Vagina (tissue), 2 donors: ENCODE measurements at places on chromosomes 1 and 21.

DNA sequence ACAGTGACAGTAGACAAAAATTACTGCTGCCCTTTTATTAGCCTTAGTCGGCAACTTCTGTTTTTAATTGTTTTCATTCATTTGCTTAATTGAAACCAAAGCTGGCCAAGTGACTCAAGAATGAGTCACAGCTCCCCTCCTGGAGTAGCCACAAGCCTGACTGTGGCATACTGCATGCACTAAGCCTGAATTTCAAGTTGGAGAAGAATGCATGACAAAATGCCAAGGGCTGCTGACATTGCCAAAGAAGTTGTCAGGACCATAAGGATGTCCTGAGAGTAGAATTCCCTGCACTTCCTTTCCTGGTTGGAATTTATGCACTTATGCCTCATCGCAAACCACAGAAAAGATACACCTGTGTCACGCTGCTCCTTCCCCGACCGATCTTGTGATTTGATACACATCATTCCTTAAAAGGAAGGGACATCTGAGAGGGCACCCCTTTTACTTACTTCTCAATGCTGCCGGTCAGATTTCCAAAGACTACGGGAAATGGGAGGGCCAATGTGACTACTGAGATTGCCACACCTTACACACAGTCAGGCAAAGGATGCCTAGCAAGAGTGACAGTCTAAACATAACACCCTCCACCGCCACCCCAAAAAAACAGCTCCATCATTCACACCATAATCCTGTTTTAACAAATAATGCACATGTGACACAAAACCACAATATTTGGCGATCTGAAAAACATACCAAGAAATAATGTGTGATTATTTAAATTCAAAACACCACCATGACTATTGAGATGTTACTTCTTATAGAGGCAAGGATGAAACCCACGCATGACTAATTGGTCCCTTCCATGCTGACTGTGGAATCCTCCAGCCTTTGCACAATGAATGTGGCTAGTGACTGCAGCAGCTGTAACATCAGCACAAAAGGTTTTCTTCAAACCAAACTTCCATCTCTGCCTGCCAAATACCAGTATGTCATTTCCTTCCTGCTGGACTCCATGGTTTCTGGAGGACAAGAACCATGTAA is 28.2 kb downstream of the VAV3 start:
- no peak for DNase-seq
- no peak overlapping the region for H3K4me3 ChIP-seq
- no peaks in the 10 kb centered on the region for H3K36me3 ChIP-seq
- H3K4me1 ChIP-seq, result peaks cover 16% of the 10 kb centered on the region
- H3K27me3 ChIP-seq, result no peaks in the 10 kb centered on the region
- H3K27ac ChIP-seq, result no peak overlapping the region

GRCh38 chr1:26907071-26907917 is 6.5 kb downstream of the NR0B2 start:
- no peaks in the 10 kb centered on the region for H3K4me1 ChIP-seq
- H3K4me3 ChIP-seq, result no peak overlapping the region
- H3K27me3 ChIP-seq, result no peaks in the 10 kb centered on the region
- no peak overlapping the region for H3K27ac ChIP-seq
- DNase-seq, result no peak

DNA sequence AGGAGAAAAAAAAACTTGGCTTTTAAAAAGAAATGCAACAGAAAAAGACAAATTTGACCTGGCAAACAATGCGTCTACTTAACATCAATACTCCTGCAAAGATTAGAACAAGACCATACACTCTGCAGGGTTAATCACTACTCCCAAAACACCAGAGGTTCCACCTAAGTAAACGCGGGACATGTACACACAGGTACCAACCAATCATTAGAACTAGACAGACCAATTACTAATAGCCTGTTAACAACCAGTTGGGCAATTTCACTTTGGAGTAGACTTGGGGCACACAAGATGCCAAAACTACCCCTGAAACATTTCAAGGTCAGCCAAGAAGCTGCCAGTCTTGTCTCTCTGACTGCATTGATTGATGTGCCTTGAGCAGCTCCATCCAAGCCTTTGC is 125.8 kb downstream of the RRAGC start:
- no peak overlapping the region for H3K27ac ChIP-seq
- peaks cover 25% of the 10 kb centered on the region for H3K4me1 ChIP-seq
- no peak overlapping the region for H3K4me3 ChIP-seq
- DNase-seq, result no peak

- no peak overlapping the region for H3K4me3 ChIP-seq
- no peak for DNase-seq
- H3K27ac ChIP-seq, result no peak overlapping the region
Observed at GRCh38 chr1:233094269-233094668, 143.9 kb downstream of the NTPCR start.

- DNase-seq, result no peak
- no peak overlapping the region for H3K4me3 ChIP-seq
- no peak overlapping the region for H3K27ac ChIP-seq
- no peaks in the 10 kb centered on the region for H3K27me3 ChIP-seq
- no peaks in the 10 kb centered on the region for H3K4me1 ChIP-seq
Observed at GRCh38 chr1:208564466-208564865, 320.3 kb upstream of the PLXNA2 start.

DNA sequence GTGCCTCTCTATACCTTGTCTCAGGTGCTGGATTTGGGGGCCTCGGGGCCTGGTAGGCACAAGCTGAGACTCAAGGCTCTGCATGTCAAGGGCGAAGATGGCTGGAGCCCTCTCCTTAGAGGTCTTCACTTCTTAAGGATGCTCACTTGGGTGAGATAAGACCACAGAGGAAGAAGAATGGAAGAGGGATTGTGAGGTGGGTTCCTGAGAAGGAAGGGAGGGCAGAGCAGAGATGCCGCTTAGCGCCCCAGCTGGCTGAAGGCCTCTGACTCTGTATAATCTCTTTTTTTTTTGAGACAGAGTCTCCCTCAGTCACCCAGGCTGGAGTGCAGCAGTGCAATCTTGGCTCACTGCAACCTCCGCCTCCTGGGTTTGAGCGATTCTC is 32.2 kb downstream of the SOX13 start:
- H3K36me3 ChIP-seq, result no peaks in the 10 kb centered on the region
- H3K4me1 ChIP-seq, result peaks cover 76% of the 10 kb centered on the region
- H3K27ac ChIP-seq, result no peak overlapping the region
- DNase-seq, result no peak
- H3K27me3 ChIP-seq, result no peaks in the 10 kb centered on the region

DNA sequence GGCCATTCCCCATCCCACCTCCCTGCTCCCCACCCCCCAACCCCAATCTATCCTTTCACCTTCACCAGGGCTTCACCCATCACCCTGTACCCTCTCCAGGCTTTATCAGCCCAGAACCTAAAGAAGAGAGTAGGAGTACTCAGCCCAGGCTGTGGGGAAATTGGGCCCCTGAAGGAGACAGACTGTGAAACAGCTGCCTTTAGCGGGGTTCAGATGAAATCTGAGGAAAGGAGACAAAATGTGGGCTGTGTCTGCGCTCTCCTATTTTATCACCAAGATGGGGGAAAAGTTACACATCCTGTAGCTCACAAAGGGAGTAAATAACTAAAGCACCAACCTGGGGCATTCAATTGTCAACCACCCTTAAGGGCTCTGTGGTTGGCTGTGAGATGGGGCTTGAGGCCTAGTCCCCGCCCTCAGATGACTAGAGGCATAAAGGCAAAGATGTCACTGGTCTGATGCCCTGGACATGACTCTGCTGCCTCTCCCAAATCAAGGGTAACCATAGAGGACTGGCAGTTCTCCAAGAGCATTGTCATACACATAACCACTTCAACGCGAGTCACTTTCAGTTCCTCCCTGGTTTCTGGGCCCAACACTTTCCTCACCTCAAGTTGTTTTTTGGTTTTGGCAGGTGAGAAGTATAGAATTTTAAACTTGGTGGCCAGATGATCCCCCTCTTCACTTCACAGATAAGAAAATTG is 30.0 kb downstream of the SLC27A3 start:
- peaks cover 5% of the 10 kb centered on the region for H3K36me3 ChIP-seq
- no peaks in the 10 kb centered on the region for H3K4me1 ChIP-seq
- no peak overlapping the region for H3K4me3 ChIP-seq
- H3K27ac ChIP-seq, result peak overlapping the region; percentile 64
- no peaks in the 10 kb centered on the region for H3K27me3 ChIP-seq
- no peak for DNase-seq

GRCh38 chr1:242784084-242784483 is 259.6 kb upstream of the PLD5 start:
- H3K27ac ChIP-seq, result no peak overlapping the region
- no peaks in the 10 kb centered on the region for H3K4me1 ChIP-seq
- H3K27me3 ChIP-seq, result no peaks in the 10 kb centered on the region
- H3K4me3 ChIP-seq, result no peak overlapping the region

DNA sequence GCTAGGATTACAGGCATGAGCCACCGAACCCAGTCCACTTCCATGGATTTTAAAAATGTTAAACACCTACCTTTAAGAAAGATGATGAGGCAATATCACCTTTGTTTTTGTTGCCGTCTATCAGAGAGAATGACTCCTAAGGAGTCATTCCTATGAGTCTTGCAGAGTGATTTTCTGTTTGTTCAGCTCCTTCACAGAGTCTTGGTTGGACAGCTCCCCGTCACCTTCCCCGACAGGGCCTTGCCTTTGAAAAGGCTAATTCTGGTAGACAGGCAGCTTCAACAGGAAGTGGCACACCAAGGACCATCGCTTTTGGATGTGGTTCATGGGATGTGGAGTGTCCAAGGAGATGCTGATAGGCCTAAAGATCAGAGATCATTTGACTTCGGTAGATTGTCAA is 17.5 kb downstream of the ZBTB18 start:
- no peaks in the 10 kb centered on the region for H3K4me1 ChIP-seq
- no peak overlapping the region for H3K27ac ChIP-seq
- no peaks in the 10 kb centered on the region for H3K36me3 ChIP-seq
- no peak overlapping the region for H3K4me3 ChIP-seq
- no peaks in the 10 kb centered on the region for H3K27me3 ChIP-seq
- no peak for DNase-seq

DNA sequence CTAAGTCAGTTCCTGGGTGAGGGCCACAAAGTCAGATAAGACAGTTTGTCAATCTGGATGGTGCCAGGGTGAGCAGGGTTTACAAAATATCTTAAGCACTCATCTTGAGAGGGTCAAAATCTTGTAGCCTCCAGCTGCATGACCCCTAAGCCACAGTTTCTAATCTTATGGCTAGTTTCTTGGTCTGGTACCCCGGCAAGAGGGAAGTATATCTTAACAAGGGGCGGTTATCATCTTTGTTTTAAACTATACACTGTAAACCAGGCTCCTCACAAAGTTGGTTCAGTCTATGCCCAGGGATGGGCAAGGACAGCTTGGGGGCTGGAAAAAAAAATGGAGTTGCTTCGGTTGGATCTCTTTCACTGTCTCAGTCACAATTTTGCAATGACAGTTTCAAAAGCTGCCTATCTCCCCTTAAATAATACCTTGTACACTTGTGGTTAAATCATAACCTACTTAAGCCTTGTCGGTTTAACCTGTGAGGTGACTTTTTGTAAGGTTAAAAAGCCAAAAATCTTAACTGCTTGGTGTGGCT is 7.8 kb upstream of the CD46 start:
- H3K4me3 ChIP-seq, result no peak overlapping the region
- H3K36me3 ChIP-seq, result no peaks in the 10 kb centered on the region
- no peak for DNase-seq
- H3K27me3 ChIP-seq, result no peaks in the 10 kb centered on the region

- H3K4me3 ChIP-seq, result no peak overlapping the region
- no peaks in the 10 kb centered on the region for H3K36me3 ChIP-seq
- H3K27me3 ChIP-seq, result no peaks in the 10 kb centered on the region
- DNase-seq, result no peak
- no peaks in the 10 kb centered on the region for H3K4me1 ChIP-seq
Observed at GRCh38 chr1:230743899-230744298, 3.3 kb upstream of the CAPN9 start.

DNA sequence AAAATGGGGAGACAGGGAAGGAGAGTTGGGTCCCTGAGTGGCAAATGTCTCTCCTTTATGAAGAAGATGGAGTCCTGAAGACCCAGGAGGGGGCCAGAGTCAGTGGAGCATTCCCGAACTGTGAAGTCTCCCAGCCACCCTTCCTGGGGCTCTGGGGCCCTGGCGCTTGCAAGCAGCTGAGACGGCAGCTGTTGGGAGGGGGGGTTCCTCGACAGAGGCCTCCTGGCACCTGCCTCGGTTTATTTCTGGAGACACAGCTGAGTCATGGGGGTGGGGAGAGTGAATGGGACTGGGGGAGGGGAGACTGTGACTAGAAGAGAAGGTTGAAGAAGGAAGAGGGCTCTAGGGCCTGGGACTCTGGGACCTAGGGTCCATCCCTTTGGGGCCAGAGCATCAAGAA is 14.0 kb downstream of the NES start:
- peaks cover 74% of the 10 kb centered on the region for H3K4me1 ChIP-seq
- H3K4me3 ChIP-seq, result no peak overlapping the region
- no peaks in the 10 kb centered on the region for H3K27me3 ChIP-seq

GRCh38 chr1:183417772-183418491 is at the start of gene NMNAT2:
NMNAT2 (minus strand) TSS chr1:183418380; CDS start chr1:183418267, 113 bp downstream.
- no peaks in the 10 kb centered on the region for H3K27me3 ChIP-seq
- H3K36me3 ChIP-seq, result no peaks in the 10 kb centered on the region
- DNase-seq, result no peak

- no peak for DNase-seq
- H3K36me3 ChIP-seq, result peaks cover 52% of the 10 kb centered on the region
- H3K4me1 ChIP-seq, result no peaks in the 10 kb centered on the region
- H3K27me3 ChIP-seq, result no peaks in the 10 kb centered on the region
- H3K4me3 ChIP-seq, result no peak overlapping the region
- no peak overlapping the region for H3K27ac ChIP-seq
Observed at GRCh38 chr1:89104687-89105086, 21.2 kb downstream of the GBP2 start.
